ENCODE measurements at places on chromosomes 12 and 14.

DNA sequence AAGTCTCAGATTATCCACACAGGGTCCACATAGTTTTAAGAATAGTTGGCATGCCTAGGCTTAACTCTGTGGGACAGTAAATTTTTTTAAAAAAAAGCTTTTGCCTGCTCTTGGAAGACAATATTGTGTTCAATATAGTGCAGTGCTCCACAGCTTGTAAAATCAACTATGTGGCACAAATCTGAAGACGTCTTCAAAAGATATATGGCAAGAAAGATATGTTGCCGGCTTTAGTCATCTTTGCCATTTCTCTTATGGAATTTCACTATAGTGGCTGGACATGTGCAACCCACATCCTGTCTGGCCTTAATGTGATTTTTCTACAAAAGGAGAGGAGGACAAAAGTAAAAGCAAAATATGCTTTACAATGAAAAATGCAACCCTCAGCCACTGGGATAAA lies 90.5 kb downstream of the MGST1 start:
- no peak for DNase-seq

GRCh38 chr12:123041042-123041531 lies 60.6 kb downstream of the ARL6IP4 start:
- DNase-seq: peak; percentile 35

GRCh38 chr14:55881577-55882241 lies 236.5 kb upstream of the PELI2 start:
- no peak for DNase-seq

GRCh38 chr14:102164241-102164641 lies 24.5 kb downstream of the WDR20 start:
- no peak for DNase-seq

DNA sequence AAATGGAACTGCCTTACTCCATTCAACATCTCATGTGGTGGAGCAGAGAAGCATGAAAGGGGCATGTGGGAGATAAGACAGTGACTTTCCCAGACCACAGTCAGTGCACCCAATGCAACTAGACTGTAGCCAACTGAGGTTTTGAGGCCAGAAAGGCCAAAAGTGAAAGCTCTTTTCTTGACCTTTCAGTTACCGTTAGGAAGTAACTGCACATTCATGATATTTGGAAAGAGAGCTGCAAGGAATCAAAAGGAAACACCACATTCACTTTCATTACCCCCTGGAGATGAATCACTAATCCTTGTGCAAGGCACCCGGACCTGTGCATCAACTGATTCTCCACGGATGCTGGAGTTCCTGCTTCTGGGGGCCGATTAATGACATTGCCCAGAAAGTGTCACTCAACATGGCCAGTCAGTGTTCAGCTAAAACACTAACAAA lies 72.9 kb upstream of the ELK3 start:
- no peak for DNase-seq

GRCh38 chr12:29676676-29677075 lies 107.1 kb downstream of the TMTC1 start:
- no peak for DNase-seq

DNA sequence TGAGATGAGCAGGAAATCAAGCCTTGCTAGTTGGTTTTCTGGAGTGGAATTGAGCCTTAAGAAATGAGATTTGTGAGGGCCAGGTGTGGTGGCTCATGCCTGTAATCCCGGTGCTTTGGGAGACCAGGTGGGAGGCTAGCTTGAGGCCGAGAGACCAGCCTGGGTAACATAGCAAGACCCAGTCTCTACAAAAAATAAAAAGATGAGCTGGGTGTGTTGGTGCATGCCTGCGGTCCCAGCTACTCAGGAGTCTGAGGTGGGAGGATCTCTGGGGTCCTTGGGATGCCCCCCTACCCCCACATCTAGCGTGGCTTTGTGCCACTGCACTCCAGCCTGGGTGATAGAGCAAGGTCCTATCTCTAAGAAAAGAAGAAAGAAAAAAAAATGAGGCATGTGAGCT lies 104.2 kb upstream of the RTL1 start:
- DNase-seq: no peak

GRCh38 chr12:67621112-67621511 lies 27.4 kb upstream of the DYRK2 start:
- DNase-seq: no peak

- no peak for DNase-seq
These were observed 478.0 kb downstream of the BTG1 start for GRCh38 chr12:91667694-91668093.

GRCh38 chr14:54200726-54201125 lies 196.1 kb upstream of the CDKN3 start:
- no peak for DNase-seq

- no peak for DNase-seq
These were observed 187.0 kb downstream of the DACT1 start for GRCh38 chr14:58824796-58825195.

GRCh38 chr14:55129428-55130195 lies 560 bp downstream of the LGALS3 start:
- no peak for DNase-seq

DNA sequence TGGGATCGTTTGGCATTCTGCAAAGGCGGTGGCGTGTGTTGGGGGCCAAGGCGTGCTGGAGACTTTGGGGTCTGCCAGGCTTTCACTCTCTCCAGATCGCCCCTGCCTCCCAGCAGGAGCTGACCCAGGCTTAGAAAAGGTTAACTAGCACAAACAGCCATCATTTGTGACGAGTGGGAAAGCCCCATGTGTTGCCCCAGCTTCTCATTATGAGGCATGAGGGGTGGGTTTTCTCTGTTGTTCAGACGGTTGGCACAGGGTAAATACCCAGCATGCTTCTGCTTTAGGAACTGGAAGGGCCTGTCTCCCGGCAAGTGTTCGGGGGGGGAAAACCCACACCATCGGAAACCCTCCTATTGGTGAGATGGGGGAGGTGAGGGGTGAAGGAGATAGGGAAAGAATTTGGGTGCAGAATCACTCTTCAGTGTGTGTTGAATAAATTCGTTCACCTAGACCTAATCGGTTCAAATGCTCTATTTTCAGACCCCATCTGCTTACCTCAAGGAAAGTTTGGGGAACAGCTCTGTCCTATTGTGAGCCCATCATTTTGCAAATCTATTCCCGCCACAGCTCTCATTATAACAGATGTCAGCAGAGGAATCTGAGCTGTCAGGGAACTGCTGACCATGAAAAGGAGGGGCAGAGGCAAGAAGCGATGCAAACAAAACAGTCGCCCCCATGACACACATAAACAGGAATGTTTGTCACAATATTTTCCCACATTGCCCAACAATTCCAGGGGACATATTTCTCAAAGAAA lies 34.7 kb upstream of the C12orf42 start:
- DNase-seq: no peak

- no peak for DNase-seq
These were observed 24.9 kb upstream of the ZDHHC17 start for GRCh38 chr12:76738824-76739579.

- DNase-seq: no peak
These were observed 20.3 kb upstream of the EMP1 start for GRCh38 chr12:13176256-13176655.

DNA sequence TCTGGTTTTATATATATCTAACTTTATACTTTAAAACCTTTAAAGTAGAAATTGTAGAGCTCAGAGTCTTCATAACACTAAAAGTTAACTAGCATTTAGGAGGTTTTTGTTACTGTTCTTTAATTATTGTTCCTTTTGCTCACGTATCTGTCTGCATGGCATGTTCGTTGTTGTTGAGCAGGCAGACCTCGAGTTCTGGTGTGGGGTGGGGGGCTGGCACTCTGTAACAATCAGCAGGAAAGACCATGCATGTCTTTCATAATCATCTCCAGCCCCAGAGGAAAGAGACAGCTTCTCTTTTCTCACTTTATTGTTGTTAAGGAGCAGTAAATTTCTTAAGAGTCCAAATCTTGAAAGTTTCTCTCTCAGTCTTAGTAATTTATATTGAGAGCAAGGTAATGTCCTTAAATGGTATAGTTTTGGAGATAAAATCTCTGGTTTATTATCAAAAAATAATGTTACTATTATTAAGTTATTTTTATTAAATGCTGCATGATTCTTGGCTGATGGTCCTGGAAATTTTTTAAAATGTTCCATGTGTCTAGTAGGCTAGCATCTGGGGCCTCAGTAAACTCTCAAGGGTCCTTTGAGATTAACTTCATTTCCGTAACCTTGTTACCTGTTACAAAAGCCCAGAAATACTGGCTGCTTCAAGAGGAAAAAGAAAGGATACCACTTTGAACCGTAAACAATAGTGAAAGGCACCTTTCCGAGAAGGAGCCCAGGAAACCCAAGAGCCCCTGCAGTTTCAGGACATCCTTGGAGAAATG lies 30.3 kb downstream of the CKB start:
- DNase-seq: no peak

DNA sequence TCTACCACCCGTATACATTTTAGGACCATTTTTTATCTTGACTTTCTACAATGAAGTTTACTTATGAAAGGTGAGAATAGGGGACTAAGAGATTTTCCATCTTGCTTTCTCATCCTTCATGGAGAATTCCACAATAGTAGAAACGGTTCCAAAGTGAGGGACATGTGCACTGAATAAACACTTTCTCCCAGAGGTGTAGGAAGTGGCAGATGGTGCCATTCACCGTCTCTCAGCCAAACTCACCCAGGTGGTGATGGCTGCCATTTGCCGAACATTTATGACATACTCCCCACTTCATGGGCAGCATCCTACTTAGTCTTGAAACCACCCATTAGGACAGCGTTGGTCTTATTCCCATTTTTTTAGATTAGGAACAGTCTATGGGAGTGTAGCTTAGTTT lies 540.5 kb downstream of the DIO2 start:
- no peak for DNase-seq

DNA sequence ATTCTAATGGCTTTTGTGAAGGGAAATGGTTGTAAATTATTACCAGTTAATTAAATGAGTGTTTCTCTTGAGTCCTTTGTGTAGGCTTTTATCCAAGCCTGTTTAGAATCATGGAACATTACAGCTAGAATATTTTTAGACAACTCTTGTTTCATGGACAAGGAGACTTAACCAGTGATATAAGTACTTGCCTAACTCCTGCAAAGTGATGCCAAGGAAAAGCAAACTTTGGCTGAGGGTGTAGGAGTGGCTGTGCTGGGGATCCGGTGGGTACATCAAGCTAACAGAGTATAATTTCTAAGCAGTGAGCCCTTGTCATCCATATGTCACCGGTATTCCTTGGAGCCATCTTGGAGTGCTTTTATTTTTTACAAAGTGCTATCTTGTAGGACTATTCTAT lies 61.5 kb downstream of the PRKCH start:
- no peak for DNase-seq

- no peak for DNase-seq
These were observed 99.7 kb upstream of the PLEKHG7 start for GRCh38 chr12:92602930-92603623.

DNA sequence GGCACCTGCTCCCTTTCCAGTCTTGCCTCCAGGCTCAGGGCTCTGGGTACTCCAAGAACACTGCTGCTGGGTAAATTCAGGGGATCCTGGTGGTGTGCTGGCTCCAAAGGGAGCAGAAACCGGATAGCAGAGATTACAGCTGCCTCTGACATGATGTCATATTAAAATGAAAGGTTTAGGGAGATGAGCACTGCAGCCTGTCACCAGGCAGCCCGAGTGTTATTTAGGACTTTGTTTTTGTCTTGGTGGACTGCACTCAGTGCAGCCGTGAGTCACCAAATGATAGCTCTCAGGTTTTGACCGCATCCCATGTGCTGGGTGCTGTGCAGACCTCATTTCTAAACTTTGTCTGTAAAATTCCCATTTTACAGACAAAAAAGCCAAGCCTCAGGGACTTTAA lies 266.0 kb upstream of the CRY1 start:
- no peak for DNase-seq

GRCh38 chr14:30958555-30959407 lies 66.7 kb upstream of the AP4S1 start:
- DNase-seq: no peak

DNA sequence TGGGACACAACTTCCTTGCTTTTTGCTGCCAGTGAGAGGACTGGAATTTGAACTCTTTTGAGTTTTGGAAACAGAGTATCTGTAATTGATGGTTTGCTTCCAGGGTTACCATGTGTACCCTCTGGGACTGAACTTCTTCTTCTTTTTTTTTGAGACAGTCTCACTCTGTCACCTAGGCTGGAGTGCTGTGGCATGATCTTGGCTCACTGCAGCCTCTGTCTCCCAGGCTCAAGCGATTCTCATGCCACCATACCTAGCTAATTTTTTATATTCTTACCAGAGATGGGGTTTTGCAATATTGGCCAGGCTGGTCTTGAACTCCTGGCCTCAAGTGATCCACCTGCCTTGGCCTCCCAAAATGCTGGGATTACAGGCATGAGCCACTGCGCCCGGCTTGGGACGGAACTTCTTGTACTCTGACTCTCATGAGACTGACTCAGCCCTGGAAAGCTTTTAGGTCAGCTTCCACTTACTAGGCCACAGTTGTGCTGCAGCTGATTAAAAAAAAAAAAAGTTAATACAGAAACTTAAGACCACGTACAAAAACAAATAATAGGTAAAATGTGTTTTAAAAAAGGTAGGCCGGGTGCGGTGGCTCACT lies 15.8 kb downstream of the SEL1L start:
- DNase-seq: no peak

GRCh38 chr14:52318826-52319645 lies 4.9 kb downstream of the PTGER2 start:
- no peak for DNase-seq

DNA sequence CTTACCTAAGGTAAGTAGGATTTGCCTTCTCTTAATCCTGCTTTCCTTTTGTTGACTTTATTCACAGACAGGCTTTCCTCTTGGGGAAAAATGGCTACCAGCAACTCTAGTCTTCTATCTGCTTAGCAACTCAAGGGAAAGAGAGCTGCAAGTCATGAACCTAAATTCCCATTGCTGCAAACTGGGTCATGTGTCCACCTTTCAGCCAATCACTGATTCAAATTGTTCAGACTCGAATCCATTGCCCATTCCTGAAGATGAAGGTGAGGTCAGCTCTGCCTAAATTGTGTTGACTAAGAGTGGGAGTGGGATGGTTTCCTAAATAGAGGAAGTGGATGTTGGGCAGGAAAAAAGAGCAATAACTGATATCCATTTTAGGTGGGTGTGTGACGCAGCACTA lies 7.7 kb downstream of the FBXW8 start:
- DNase-seq: no peak

DNA sequence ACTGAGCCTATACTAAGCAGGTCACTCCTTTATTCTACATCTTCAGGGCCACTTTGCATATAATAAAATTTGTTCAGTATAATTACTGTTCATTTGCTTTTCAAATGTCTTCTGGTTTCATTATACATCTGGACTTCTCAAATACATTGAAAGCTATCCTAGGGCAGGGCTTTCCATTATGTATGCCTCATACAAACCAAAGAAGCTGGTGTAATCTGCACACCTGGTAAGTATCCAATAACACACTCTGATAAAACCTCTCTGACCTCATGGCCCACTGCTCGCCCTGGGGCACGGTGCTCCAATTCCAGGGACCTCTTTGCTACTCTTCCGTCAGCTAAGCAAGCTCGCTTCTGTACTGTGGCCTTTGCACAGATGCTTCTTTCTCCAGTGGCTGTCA lies 21.9 kb upstream of the ISM2 start:
- DNase-seq: no peak

- no peak for DNase-seq
These were observed 62.6 kb downstream of the FBXL14 start for GRCh38 chr12:1531654-1532374.

- DNase-seq: no peak
These were observed 168.0 kb downstream of the RAD51B start for GRCh38 chr14:67987606-67988005.

GRCh38 chr14:61569308-61569707 lies 126.0 kb upstream of the HIF1A start:
- no peak for DNase-seq

GRCh38 chr14:71659159-71659558 lies 273.1 kb upstream of the RGS6 start:
- DNase-seq: peak; percentile 9

- DNase-seq: no peak
These were observed 71.2 kb downstream of the NOC4L start for GRCh38 chr12:132215299-132215989.

- DNase-seq: no peak
These were observed 1190.3 kb downstream of the GALC start for GRCh38 chr14:86802726-86803125.
